CD8-positive, alpha-beta T cell (primary cell): ENCODE measurements at places on chromosomes 12 and 14.

- DNase-seq, result no peak
Measured at GRCh38 chr12:32906399-32907165, 10.0 kb upstream of the PKP2 start.

GRCh38 chr12:53239643-53240258 lies 7.7 kb upstream of the RARG start:
- no peak for DNase-seq

- no peak for DNase-seq
Measured at GRCh38 chr12:75724307-75724927, 213.0 kb upstream of the KRR1 start.

GRCh38 chr14:86779416-86779815 lies 1213.6 kb downstream of the GALC start:
- no peak for DNase-seq

- peak; percentile 8 for DNase-seq
Measured at GRCh38 chr14:56002876-56003625, 115.2 kb upstream of the PELI2 start.
